Hypothalamus (tissue), 51 donors: ENCODE measurements at places on chromosomes 6 and 20.

GRCh38 chr6:13001927-13002326 lies 285.4 kb downstream of the PHACTR1 start:
- DNase-seq, result no peak

DNA sequence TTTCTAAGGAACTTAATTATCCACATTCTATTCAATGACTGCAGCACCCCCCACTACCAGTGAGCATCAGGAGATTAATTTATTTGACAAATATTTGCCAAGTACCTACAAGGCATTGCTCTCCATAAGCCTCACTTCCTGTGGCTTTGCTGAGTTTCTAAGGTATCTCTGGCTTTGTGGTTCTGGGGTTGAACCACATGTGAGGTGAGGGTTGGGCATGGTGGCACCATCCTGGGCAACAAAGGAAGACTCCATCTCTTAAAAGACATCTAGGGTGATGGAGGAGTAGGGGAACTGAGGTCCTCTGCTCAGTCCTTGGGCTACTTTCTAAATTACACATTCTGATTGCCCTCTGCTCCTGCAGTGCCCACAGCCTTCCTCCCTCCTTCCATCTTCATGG lies 25.5 kb upstream of the WFDC2 start:
- DNase-seq, result no peak

- DNase-seq, result no peak
These were observed 501.1 kb downstream of the MEI4 start for GRCh38 chr6:78153976-78154375.

- DNase-seq, result no peak
These were observed 4.4 kb upstream of the CCDC28A start for GRCh38 chr6:138769102-138769676.

GRCh38 chr6:158910484-158911440 lies 89.2 kb downstream of the RSPH3 start:
- DNase-seq, result no peak

- no peak for DNase-seq
These were observed 148.3 kb downstream of the HACE1 start for GRCh38 chr6:104711371-104711770.

DNA sequence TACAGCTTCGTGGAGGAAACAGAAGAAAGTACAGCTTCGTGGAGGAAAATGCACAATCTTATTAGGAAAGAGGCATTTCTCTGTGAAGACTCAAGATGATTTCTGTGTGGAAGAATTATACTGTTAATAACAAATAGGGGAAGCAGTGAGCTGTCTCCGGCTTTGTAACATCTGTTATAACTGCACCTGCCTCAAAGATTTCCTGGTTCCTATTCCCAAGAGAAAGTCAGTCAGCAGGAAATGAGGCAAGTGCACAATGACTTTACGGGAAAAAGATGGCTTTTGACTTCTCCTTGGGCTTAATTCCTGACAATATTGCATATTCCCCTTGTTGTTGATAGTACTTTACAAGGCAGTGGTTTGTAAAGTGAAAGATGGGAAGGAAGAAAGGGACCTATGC lies 538.5 kb downstream of the BMP2 start:
- no peak for DNase-seq

DNA sequence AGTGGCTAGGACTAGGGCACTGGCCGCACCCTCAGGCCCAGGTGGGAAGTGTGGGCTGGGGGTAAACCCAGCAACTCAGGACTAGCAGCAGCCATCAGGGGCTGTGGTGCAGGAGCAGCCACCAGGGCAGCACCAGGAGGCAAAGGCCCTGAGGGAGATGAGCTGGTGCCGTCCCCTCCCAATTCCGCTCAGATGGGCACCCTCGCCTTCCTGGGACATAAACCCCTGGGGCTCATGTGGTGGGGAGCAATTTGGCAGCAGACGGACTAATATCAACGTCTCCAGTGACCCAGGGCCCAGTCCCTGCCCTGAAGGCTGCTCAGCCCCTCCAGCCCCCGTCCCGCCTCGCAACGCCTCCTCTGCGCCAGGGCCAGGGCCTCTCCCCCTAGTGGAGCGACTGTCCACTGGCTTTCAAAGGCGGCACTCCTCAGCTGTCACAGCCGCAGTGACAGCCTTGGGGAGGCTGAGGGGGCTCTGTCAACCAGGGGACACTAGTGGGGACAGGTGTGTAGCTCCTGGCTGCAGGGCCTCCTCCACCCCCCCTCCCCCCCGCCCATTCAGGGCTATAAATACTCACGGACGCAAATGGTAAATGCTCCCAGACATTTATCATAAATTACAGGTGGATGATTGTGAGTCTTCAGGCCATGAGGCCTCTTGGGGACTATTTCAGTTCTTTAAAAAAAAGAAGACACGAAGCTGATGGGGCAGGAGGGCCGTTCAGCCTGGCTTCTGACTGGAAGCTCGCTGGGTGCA lies 349.9 kb downstream of the ZFAND3 start:
- no peak for DNase-seq

- DNase-seq, result no peak
These were observed 464 bp downstream of the EHMT2 start for GRCh38 chr6:31896856-31897611.

- DNase-seq, result no peak
These were observed 187.8 kb upstream of the JAG1 start for GRCh38 chr20:10861619-10862018.

DNA sequence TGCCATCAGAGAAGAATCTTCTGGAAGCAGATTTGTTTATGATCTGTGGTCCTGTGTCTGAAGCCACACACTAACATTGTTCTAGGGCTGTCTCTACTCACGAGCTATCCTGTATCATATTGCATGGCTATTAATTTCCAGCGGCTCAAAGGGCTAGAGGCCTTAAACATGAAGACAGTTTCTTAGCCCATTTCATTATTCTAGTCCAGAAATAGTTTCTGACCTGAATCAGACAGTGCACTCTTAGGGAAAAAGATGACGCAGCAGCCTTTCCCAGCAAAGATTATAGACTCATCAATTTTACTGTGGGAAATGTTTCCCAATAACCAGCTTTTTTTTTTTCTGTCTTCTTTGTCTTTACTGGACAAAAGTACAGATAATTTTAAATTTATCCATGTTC lies 105.3 kb upstream of the SUPT3H start:
- no peak for DNase-seq

DNA sequence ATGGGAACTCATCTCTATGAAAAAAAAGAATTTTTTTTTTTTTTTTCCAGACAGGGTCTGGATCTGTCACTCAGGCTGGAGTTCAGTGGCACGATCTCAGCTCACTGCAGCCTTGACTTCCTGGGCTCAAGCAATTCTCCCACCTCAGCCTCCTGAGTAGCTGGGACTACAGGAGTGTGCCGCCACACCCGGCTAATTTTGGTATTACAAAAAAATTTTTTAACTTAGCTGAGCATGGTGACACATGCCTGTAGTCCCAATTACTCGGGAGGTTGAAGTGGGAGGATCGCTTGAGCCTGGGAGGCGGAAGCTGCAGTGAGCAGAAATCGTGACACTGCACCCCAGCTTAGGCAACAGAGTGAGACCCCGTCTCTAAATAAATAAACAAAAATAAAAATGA lies 7.5 kb downstream of the DEF6 start:
- no peak for DNase-seq
